Ascending aorta (tissue), 2 donors: ENCODE measurements at places on chromosomes 2 and 18. TPM values are rescaled to one million over a fixed set of nuclear protein-coding genes. Genes with fewer than 3 reads are reported as not detected.

DNA sequence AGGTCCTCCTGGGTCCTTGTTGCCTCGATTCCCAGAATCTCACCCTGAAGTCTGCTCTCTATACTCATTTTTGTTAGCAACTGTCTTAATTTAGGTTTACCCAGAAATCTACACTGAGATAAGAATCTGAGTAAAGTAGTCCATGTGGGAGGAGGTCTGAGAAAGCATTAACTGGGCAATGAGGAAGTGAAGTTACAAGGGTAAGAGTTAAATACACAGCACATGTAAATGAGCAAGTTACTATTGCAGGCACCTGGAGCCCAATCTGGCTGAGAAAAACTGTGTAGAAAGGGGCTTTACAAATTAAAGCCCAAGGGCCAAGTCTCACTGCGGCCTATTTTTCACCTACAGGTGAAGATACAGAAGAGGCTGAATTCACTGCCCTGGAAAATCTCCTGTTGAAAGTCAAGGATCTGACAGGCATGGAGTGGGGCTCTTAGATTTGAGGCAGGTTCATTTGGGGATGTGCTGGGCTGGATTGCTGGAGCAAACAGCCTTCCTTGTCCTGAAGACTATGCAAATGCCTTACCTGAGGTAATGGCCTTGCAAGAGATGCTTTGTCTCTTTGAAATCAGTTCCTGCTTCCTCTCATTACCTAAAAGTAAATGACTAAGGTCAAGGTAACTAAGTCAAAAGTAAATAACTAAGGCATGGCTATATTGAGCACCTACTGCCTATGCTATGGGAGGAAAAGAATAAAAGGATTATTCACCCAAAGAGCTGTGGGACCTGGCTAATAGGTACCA is 84.4 kb upstream of the DYNAP start:
- no peak for DNase-seq

- DNase-seq, result no peak
Measured at GRCh38 chr2:105361102-105361889, 24.0 kb downstream of the C2orf49 start.

DNA sequence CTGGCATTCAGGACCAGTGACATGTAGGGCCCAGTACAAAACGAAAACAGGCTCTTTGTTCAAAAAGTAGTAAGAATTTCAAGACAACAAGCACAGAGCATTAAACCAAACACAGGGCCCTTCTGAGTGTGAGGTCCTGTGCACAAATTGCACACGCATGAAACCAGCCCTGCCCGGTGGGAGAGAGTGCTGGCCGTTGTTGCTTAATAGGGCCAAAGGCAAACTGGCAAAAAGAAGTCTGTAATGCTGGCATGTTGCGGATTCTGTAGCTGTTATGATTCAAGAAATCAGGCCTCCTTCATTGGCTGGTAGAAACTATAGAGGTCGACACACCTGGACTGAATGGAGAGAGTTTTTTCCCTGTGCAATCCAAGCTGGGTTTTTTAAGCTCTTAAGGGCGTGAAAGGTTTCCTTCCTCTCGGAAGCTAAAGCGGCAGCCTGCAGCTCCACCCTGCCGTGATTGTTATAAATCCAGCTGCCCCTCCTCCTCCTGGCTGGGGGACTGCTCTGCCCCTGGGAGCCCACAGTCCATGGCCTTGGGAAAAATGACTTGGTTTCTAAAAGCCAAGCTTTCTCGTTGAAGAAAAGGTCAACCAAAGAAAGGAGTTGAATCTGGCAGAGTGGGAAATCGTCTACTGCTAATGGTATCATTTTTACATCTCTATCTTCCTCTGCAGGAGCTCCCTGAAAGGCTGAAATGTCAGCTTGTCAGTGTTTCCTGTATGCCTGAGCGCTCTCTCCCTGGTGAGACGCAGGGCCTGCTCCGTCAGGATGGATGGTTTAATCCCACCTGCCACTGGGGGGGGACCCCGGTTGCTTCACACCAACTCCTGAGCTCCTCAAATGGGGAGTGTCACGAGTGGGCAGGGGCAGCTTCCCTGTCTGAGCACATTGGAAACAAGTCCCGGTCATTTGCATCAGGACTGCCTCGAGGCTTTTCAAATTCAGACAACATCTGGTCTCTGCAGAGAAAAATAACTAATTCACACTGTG is 143.6 kb downstream of the ALPK2 start:
- no peak for DNase-seq

The DHRS9 gene
- total RNA-seq, result not detected

- no peak for DNase-seq
Measured at GRCh38 chr2:64888591-64889309, 100.4 kb upstream of the SLC1A4 start.

DNA sequence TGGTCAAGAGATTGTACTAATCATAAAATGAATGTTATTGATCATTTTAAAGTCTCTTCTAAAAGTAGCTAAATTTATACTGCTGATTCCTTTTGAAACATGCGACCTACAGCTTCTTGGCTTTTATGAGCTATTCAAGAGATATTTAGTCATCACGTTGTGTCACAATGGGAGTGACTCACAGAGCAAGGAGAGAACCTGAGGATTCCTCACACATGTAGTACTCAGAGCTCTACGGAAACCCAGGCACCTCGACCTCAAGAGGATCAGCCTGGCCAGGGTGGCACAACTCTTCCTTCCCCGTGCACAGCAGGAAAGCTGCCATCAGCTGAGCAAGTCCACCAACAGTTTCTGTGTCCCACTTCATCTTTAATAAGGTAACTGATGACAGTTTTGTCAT is at the start of gene DHRS9:
Gene DHRS9 (plus strand): TSS at position 223 of the 400 bp plus-strand sequence. CDS start 12,019 bp downstream, outside the sequence.
- DNase-seq, result no peak

- no peak for DNase-seq
Measured at GRCh38 chr2:16209799-16210198, 269.4 kb downstream of the MYCN start.

DNA sequence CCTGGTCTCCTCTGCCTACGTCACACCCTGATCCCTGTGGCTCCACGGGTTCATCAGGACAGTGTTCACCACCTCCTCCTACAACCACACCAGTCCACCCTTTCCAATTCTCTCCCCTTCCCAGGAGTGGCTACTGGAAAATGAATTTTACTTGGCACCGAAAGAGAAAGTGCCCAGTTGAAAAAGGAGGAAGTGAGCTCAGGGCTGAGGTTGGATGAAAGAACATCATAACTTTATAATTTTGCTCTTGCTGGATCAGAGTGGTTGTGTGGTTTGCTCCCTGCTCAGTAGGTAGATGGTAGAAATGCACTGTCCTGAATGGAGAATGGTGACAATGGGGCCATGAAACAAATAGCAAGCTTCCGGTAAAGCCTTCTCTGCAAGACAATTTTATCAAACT is 140.3 kb upstream of the DDX18 start:
- no peak for DNase-seq

The PLGLB2 gene
- total RNA-seq, result not detected

The NEU2 gene
- total RNA-seq, result not detected

GRCh38 chr18:33560686-33561370 is 17.2 kb upstream of the ASXL3 start:
- no peak for DNase-seq

The ACTG2 gene
- 134 TPM for total RNA-seq

GRCh38 chr2:174594456-174594855 is 3.1 kb downstream of the WIPF1 start:
- DNase-seq, result no peak

- peak; percentile 96 for DNase-seq
Measured at GRCh38 chr2:219460424-219460926, 25.8 kb downstream of the SPEG start.

- DNase-seq, result no peak
Measured at GRCh38 chr2:208984376-208985090, 439.3 kb upstream of the MAP2 start.

The ERFE gene
- 3.3 TPM for total RNA-seq

GRCh38 chr2:204110338-204110741 is 173.8 kb downstream of the ICOS start:
- no peak for DNase-seq

GRCh38 chr18:54957996-54958395 is 1.3 kb downstream of the CCDC68 start:
- DNase-seq, result no peak

The HAAO gene
- total RNA-seq, result 7.2 TPM

DNA sequence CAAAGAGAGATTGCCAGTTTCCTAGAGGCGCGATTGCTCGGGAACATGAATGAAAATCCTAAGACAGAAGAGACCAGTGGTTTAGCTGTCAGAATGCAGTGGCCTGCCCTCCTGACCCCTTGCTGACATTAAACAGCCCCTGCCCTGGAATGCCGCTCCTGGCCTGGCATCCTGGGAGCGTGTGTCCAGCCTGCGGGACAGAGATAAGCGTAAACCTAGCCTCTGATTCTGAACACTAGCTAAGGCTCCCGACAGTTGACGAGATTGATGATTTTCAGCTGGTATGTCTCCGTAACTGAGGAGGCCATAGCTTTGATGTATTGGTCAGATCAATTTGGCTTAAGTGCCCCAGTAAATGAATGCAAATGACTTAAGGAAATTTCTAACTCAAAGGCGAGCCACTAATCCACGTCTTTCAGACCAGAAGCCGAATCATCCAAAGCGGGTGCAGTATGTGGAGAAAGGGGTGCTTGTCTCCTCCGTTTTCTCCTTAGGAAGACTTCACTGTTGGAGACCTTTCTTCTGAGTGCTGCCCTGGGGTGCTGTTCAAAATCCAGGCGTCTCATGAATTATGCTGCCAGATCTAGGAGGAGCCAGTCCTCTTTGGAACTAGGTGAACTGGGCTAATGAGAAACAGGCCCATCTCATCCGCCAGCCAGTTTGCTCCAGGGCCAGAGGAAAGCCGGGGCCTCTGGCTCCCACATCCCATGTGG is 142.5 kb upstream of the L3MBTL4 start:
- no peak for DNase-seq

DNA sequence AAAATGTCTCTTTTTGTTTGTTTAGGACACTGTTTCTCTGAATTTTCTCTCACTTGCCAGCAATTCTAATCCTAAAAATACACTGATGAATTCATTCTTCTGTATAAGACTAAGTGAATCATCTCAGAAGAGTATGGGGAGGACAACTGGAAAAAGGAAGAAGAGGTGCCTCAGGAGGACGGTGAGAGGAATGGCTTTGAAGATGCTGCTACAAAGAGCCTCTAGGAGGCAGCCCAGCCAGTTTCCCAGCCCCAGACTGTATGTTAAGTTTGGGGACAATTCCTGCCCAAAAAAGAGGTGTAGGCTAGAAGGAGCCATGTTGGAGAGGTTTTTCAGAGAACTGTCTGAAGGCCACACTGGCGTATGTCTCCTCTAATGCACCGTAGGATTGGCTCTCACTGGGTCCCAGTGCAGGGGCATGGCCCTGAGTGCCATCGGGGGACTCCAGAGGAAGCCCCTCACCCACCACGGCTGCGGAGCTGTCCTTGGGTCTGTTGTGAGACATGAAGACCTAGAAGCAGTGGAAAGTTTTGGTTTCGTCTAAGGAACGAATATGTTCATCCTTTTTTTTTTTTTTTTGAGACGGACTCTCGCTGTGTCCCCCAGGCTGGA is 3.1 kb upstream of the SDC1 start:
- DNase-seq, result peak; percentile 21

GRCh38 chr2:143181494-143181893 is 52.3 kb downstream of the ARHGAP15 start:
- DNase-seq, result no peak

The POTEC gene
- not detected for total RNA-seq

GRCh38 chr2:69565431-69565839 is 78.1 kb downstream of the AAK1 start:
- DNase-seq, result no peak
